Pulmonary artery endothelial cell (primary cell): ENCODE measurements at places on chromosomes 1 and 21. TPM values are rescaled to one million over a fixed set of nuclear protein-coding genes. Genes with fewer than 3 reads are reported as not detected.

PCP4 gene
- total RNA-seq, result not detected in 2 replicates

TMEM240 gene
- 2.2 and 3.0 TPM in 2 replicates for total RNA-seq

GSTM5 gene
- total RNA-seq, result 0.13 and 0.18 TPM in 2 replicates

ZBTB21 gene
- 5.0 and 6.1 TPM in 2 replicates for total RNA-seq

LENEP gene
- total RNA-seq, result 0.56 and 0.66 TPM in 2 replicates

C1orf105 gene
- not detected in 2 replicates for total RNA-seq

FAM72B gene
- 2.2 and 6.9 TPM in 2 replicates for total RNA-seq

CBS gene
- 53.9 and 82.4 TPM in 2 replicates for total RNA-seq

TBX15 gene
- 0.04 TPM in 1 of 2 replicates, not detected in the other for total RNA-seq

LCE2A gene
- not detected in 2 replicates for total RNA-seq

KRTAP12-2 gene
- total RNA-seq, result not detected in 2 replicates

OR10J1 gene
- total RNA-seq, result not detected in 2 replicates

CXADR gene
- total RNA-seq, result 4.4 and 7.6 TPM in 2 replicates

PRKAA2 gene
- total RNA-seq, result 4.3 and 6.2 TPM in 2 replicates

LRRC53 gene
- total RNA-seq, result not detected in 2 replicates

CFAP74 gene
- not detected in 2 replicates for total RNA-seq

UBL4B gene
- total RNA-seq, result not detected in 2 replicates

KIAA0040 gene
- total RNA-seq, result 12.4 and 34.5 TPM in 2 replicates

MORC3 gene
- 30.1 and 37.1 TPM in 2 replicates for total RNA-seq

LEFTY1 gene
- not detected in 2 replicates for total RNA-seq

ITSN1 gene
- total RNA-seq, result 66.4 and 113 TPM in 2 replicates

FGGY gene
- total RNA-seq, result 7.8 and 9.3 TPM in 2 replicates

RXFP4 gene
- total RNA-seq, result 0.14 TPM in 1 of 2 replicates, not detected in the other

B3GALT2 gene
- total RNA-seq, result not detected in 2 replicates

C4BPB gene
- not detected in 2 replicates for total RNA-seq

TESK2 gene
- total RNA-seq, result 1.5 and 2.4 TPM in 2 replicates

SPATA46 gene
- total RNA-seq, result not detected in 2 replicates

DRAM2 gene
- 25.5 and 66.1 TPM in 2 replicates for total RNA-seq

HSD3B1 gene
- not detected in 2 replicates for total RNA-seq

TGFB2 gene
- total RNA-seq, result 6.4 and 7.7 TPM in 2 replicates

RGSL1 gene
- not detected in 2 replicates for total RNA-seq

SPRR2G gene
- not detected in 2 replicates for total RNA-seq

TMPRSS3 gene
- not detected in 2 replicates for total RNA-seq

SETDB1 gene
- 36.7 and 41.7 TPM in 2 replicates for total RNA-seq

DISP1 gene
- 0.99 and 2.1 TPM in 2 replicates for total RNA-seq

SLC6A9 gene
- total RNA-seq, result 0.40 and 0.60 TPM in 2 replicates

GJA5 gene
- 3.5 and 11.0 TPM in 2 replicates for total RNA-seq

MECR gene
- 17.2 and 28.1 TPM in 2 replicates for total RNA-seq

ZNF648 gene
- total RNA-seq, result not detected in 2 replicates

HSD11B1 gene
- 0.07 TPM in 1 of 2 replicates, not detected in the other for total RNA-seq

TMPRSS15 gene
- total RNA-seq, result not detected in 2 replicates

TLCD4 gene
- under 0.01 and 0.04 TPM in 2 replicates for total RNA-seq

IGSF5 gene
- total RNA-seq, result not detected in 2 replicates

FCRL5 gene
- under 0.01 TPM in 1 of 2 replicates, not detected in the other for total RNA-seq

JAM2 gene
- 2.2 TPM in 2 replicates for total RNA-seq

RPL22 gene
- 136 and 193 TPM in 2 replicates for total RNA-seq

ILDR2 gene
- not detected in 2 replicates for total RNA-seq

RGS1 gene
- not detected in 2 replicates for total RNA-seq

TIAM1 gene
- total RNA-seq, result under 0.01 and 0.11 TPM in 2 replicates

F5 gene
- total RNA-seq, result 0.04 and 0.13 TPM in 2 replicates
